NCI-H446 treated with DMSO at 0.1 percent for 48 hours (cell line): ENCODE measurements at places on chromosomes 3 and 15.

DNA sequence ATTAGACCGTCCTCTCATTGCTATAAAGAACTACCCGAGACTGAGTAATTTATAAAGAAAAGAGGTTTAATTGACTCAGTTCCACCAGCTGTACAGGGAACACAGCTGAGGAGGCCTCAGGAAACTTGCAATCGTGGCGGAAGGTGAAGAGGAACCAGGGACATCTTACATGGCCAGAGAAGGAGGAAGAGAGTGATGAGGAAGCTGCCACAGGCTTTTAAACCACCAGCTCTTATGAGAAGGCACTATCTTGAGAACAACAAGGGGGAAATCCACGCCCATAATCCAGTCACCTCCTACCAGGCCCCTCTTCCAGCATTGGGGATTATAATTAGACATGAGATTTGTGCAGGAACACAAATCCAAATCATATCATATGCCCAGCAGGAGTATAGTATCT is 138.5 kb downstream of the ALCAM start:
- no peak for DNase-seq

DNA sequence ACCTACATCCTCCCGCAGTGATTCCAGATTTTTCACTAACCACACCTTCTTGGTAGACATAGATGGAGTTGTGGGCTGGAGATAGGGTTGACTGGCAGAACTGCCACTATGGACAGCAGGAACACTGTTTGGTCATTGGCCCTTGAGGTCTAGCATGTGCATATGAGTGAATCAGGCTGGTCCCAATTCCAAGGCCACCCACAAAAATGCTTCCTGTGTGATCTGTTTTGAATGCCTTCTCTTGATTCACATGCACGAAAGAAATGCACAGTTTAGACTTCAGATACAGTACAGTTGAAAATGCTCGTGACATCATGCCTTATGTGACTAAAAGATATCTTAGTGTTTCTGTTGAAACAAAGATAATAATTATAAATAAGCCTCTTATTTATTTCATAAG is 285.8 kb upstream of the SEMA6D start:
- no peak for DNase-seq

GRCh38 chr3:57978316-57978715 is 29.9 kb upstream of the FLNB start:
- no peak for DNase-seq

DNA sequence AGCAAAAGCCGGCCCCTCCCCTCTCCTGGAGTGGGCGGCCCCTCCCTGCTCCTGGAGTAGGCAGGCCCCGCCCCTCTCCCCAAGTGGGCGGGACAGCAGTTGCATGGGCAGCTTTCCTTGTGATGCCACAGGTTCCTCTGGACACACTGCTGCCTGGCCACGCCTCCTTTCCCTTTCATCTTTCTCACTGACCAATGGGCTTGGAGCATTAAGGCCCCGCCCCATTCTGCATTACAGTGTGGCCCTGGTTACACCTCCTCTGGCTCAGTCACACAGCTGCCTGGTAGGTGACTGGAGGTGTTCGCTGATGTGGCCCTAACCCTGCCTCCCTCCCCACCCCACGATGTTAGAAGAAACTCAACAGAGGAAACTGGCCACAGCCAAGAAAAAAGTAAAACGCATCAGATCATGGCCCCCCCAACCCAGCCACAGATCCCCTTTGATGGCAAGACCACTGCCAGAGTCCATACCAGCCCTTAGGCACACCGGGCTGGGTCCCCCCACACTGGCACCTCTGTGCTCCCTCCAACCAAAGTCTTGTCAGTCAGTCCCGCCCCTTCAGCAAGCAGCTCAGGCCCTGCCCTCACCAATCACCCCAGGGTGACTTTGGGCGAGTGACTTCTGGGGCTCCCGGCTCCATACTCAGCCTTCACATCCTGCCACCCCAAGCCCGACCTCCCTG is 84.3 kb downstream of the ADAMTS7 start:
- no peak for DNase-seq

GRCh38 chr3:178244733-178245709 is 291.2 kb upstream of the KCNMB2 start:
- DNase-seq: peak; percentile 10

DNA sequence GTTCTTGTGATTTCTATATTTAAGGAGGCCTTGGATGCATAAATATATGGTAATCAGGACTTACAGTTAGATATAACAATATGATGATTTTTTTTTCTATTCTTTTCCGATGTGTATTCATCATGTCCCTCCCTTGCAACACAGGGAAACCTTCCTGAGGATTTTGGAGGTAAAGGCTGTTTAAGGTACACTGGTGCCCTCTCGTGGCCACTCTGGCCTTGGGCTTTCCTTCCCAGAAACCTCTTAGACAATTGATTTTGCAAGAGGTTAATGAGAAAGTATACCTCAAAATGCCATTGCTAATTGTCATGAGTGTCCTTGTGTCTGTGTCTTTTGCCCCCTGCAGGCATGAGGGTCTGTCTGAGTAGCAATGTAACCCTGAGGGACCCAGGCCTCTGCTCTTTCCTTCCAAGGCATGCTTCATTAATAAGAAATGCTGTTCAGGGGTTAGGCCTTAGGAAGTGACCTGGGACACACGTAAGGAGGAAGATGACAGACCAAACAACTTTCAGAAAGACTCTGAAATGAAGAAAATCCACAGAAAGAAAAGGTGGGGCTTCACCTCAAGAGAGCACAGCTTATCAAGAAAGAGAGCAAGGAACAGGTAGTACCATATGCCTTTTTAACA is 70.3 kb upstream of the PPP2R3A start:
- peak; percentile 24 for DNase-seq

DNA sequence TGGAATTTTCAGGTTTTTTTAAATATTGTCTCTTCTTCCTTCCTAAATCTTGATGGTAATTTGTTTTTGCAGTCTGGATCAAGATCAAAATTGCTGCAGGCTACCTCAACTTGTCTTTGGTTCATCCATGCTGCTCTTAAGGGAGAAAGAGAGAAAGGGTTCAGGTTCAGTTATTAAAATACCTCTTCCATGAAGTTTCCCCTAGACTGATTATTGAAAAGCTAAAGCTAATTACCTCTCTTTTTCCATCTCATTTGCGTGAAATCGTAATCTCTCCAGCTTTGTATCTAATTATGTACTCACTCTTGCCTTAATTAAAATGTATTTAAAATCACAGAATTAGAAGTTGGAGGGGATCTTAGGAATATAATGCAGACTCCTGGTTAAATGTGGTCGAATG is 52.7 kb downstream of the SLC28A2 start:
- no peak for DNase-seq

DNA sequence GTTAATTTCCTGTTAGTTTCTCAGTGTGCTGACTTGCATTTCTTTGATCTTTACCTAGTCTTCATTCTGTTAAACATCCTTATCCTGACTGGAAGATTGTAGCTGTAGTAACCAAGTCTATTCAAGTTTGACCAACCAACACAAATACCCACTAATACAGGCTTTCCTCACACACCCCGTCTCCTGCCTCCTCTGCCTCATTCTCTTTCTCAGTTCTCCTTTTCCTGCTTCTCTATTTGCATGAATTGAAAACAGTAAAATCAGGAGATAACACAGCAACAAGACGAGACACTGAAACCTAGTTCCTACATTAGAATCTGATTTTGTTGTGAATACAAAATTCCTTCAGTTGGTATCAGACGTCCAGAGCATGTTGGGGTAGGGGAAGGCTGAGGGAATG is 116.9 kb upstream of the ARPP21 start:
- no peak for DNase-seq
